ENCODE measurements at places on chromosomes 5 and 9.

GRCh38 chr9:7944572-7944971 is 145.0 kb upstream of the DMAC1 start:
- DNase-seq: no peak

DNA sequence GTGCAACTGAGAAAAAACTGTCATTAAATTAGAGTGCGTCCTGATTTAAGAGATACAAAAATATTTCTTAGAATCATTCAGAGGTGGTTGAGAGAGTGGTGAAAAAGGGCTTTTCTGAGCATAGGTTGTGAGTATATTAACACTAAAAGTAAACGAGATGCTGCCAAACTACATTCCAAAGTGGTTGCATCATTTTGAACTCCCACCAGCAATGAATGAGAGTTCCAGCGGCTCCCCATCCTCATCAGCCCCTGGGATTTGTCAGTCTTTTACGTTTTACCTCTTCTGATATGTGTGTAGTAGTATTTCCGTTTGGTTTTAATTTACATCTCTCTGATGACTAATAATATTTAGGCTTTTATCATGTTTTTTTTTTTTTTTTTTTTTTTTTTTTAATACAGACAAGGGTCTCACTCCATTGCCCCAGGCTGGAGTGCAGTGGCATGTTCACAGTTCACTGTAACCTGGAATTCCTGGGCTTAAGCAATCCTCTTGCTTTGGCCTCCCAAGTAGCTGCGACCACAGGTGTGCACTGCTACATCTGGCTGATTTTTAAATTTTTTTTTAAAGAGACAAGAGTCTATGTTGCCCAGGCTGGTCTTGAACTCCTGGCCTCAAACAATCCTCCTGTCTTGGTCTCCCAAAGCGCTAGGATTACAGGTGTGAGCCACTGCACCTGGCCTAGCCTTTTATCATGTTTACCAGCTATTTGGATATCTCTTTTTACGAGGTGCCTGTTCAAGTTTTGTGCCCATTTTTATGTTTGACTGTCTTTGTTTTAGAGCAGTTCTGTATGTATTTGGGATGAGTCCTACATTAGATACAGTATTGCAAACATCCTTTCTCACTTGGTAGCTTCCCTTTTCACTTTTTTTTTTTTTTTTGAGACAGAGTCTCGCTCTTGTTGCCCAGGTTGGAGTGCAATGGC is 17.0 kb downstream of the PRRT1B start:
- DNase-seq: no peak

GRCh38 chr5:134236318-134236717 is 10.4 kb upstream of the PPP2CA start:
- DNase-seq: no peak

DNA sequence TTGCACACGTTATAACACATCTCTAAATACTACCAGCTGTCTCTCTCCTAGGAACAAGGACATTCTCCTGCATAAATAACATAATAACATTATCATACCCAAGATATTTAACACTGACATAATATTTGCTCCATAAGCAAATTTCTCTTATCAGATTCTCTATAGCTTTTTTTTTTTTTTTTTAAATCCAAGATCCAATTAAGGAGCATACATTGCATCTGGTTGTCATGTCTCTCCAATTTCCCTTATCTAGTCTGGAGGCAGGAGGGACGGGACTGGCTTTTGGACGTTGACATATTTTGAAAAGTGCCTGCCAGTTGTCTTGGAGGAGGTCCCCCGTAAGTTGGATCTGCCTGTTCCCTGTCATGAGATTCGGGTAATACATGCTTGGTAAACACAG is 76.6 kb downstream of the RAPGEF1 start:
- peak; percentile 20 for DNase-seq

- DNase-seq: no peak
Measured at GRCh38 chr9:34783951-34784487, 74.1 kb upstream of the CCL21 start.

DNA sequence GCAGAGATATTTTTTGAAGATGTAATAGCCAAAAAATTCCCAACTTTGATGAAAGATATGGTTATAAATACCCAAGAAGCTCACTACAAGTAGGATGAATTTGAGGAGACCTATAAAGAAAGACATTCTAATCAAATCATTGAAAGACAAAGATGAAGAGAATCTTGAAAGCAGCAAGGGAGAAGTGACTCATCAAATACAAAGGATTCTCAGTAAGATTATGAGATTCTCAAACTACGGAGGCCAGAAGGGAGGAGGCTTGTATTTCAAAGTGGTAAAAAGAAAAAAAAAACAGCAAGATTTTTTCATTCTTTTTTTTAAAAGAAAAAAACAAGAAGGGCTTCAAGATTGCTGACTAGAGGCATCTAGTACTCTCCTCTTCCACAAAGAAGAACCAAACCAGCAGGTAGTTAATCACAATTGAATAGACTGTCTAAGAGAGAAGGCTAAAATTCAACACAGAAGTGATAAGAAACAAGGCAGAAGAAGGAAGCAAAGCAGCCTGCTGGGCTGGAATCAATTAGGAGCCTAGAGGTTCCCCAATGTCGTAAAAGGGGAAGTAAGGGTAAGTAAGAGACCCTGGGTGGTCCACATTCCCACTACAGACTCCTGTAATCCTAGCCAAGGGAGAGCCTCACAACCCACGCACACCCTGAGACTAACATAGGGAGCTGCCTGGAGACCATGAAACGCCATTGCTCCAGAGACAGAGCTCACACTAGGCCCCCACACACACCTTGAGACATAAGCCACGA is 59.1 kb upstream of the NIPAL4 start:
- DNase-seq: no peak

Data from mesenteric fat pad (tissue), 1 donor.